ENCODE measurements at places on chromosomes 3 and 15.
A peak's percentile ranks its signal among the peaks of the same experiment; 100 is the strongest.

DNA sequence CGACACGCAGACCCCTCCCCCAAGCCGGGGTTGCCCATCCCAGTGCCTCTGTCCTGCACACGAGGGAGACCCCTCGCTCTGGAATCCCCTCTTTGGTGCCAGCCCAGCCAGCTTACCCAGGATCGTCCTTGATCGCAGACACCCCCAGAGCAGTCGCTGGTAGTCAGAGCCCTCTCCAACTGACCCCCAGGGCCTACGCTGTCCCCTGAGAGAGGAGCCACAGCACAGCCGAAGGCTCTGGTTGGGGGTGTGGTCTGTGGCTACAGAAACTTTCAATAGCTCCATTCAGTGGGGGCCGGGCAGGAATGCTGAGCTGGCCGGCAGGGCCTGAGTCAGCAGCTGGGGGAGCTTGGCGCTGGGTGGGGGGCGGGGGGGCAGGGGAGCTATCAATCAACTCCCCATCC, at the start of gene LCTL:
Gene LCTL, minus strand, starts transcription at position 258 of the 404 bp plus-strand sequence. CDS start 633 bp downstream, outside the sequence.
- no peak for DNase-seq

- no peak for DNase-seq
Measured at GRCh38 chr15:28967066-28967465, 81.3 kb downstream of the APBA2 start.

DNA sequence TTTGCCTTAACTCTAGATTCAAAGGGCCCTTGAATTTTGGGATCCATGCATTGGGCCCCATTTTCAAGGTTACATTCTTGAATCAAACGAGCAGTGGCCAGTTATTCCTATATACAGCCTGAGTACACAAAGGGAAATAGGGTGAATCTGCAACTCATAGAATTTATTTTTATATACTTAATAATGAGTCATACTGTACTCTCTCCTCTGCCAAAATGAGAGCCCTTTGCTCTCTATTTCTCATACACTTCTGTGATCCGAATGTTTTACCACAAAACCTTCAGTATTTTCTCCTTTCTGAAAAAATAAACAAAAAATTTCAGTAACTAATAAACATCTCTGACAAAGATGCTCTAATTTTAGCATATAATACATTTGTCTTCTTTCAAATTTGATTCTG, 116.7 kb downstream of the SERPINI1 start:
- no peak for DNase-seq

- DNase-seq = no peak
Measured at GRCh38 chr3:65829228-65829627, 209.5 kb downstream of the MAGI1 start.

- DNase-seq = no peak
Measured at GRCh38 chr3:34213478-34213877, 415.0 kb downstream of the PDCD6IP start.

DNA sequence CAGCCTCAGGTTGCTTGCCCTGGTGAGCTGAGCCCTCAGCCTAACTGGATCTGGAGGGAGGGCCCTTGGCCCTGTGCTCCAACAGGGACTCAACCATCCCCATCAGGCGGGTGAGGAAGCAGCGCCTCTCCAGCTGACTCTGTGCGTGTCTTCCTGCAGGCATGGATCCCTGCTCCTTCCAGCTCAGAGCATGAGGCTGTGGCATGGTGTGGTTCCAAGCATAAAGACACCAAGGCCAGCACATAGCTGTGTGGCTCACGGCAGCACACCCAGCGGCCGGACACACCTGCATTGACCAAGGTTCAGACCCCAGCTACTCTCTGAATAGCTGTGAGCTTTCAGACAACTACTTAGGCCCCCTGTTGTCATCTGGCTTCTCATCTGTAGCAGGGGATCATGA, 131.0 kb upstream of the PLXNA1 start:
- no peak for DNase-seq

DNA sequence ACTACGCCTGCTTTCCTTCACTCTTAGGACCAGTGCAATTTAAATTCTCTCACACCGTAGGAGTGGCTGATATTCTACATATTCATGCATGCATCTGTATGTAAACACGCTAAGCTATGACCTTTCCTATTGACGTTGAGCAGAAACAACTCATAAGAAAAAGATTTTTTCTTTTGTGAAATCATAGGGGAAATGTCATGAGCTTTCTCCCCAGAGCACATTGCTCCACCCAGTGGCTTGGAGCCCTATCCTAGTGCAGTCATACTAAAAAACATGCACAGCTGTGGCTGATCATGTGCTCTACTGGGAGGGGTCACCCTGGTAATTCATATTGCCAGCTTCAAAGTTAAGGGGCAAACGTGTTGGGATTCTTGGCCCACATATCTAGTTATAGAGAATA, 1.8 kb upstream of the MESD start:
- DNase-seq = peak; percentile 46

GRCh38 chr3:138691351-138691750, 82.8 kb downstream of the FAIM start:
- no peak for DNase-seq

- no peak for DNase-seq
Measured at GRCh38 chr3:102255736-102256135, 179.1 kb upstream of the ZPLD1 start.

DNA sequence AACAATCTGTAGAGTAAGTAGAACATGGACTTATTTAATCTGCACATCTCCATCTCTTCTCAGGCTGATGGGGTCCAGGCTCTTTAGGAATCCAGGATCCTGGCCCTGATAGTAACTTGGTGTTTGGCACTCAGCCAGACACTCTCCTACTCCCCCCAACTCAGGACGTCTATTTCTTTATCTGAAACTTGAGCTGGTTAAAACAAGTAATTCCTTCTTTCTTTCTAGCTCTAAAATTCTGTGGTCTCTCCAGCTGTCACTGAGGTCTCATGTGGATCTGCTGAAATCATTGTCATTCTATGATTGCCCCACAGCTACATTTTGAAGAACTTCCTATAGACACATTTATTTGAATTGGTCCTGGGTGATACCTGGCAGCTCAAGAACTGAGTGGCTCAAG, 59.0 kb downstream of the TP63 start:
- no peak for DNase-seq

- no peak for DNase-seq
Measured at GRCh38 chr15:41150279-41150678, 34.2 kb upstream of the INO80 start.

- no peak for DNase-seq
Measured at GRCh38 chr15:81747482-81747881, 298.3 kb downstream of the MEX3B start.

GRCh38 chr3:57331078-57331610, 38.7 kb upstream of the ASB14 start:
- DNase-seq = no peak

DNA sequence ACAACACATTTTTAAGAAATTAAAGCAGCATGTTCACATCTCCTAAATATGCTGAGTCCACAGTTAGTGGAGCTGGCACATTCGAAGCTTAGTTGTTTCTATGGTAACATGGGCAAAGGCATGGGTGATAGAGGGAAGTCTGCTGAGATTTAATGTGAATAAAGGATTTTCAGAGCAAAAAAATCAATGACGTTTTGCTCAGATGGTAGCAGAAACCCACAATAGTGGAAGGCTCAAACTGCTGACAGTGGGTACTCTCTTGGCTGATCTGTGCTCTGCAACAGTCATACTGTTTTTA, 795.1 kb upstream of the ARPP21 start:
- DNase-seq = peak; percentile 8

GRCh38 chr3:11393401-11393800, 121.2 kb downstream of the ATG7 start:
- DNase-seq = no peak

DNA sequence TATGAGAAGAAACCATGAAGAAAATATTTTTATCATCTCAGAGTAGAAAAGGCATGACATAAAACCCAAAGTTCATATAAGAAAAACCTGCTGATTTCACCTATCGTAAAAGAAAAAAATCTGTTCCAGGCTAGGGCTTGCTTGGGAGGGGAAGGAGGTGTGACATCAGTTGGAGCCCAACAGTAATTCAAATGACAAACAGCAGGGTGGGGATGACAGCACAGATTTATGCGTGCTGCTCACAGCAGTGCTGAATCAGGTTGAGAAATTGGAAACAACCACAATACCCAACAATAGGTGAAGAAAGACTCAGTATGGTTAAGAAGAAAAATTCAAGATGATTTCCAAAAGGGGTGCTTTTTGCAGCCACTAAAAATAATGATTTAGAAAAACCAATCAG, 172.4 kb downstream of the PDE8A start:
- no peak for DNase-seq

GRCh38 chr15:64351265-64351664, 4.7 kb downstream of the CSNK1G1 start:
- no peak for DNase-seq

DNA sequence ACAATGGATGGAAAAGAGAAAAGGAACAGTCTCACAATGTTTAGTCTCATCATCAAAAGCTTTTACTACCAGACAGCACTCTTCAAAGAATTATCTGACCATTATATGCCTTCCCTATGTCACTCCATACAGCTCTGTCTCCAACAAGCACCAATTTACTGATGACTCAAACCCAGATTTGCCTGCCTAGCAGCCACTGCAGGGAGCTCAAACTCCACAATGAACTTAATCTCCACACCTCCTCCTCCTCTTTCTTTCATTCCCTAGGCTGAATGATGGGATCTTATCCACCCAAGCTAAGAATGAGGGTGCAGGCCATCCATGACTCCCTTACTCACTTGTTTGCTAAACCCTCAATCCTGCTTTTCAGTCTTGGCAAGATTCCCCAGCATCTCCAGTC, 45.5 kb downstream of the NBEAL2 start:
- no peak for DNase-seq

- no peak for DNase-seq
Measured at GRCh38 chr3:104032283-104032682, 1334.4 kb upstream of the ALCAM start.

DNA sequence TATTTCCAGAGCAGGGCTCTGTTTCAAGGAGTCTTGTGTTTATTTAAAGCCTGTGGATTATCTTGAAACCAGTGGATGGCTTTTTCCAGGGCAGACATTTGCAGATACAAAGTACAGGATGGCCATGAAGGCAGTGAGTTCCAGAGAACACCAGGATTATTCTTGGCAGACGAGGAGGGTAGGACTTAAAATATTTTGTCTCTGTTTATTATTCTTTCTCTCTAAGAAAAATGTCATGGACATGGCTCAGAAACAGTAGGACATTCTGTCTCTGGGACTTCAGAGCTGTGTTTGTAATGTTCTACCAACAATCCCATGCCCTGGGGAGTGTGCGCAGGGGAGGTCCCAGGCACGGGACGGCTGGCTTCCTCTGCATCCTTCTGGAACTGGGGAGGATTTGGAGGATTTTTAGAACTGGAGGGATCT, 125.9 kb downstream of the ATP10A start:
- DNase-seq = no peak

DNA sequence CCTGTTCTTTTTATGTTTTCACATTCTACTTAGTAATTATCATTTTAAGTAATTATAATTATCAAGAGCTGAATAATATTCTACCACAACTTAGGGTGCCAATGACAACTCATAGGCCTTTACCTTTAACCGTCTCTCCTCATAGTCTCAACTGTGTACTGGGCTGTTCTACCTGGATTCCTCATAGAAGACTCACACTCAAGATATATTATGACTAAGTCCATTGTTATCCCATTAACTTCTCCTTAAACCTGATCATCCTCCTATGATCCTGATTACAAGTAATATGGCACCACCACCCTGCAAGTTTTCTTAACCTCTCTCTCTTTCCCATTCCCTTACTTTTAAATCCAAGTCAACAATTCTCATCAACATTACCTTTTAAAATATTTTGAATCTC, 285.9 kb upstream of the VEPH1 start:
- no peak for DNase-seq

GRCh38 chr3:175640958-175641357, 781.8 kb downstream of the NAALADL2 start:
- no peak for DNase-seq

DNA sequence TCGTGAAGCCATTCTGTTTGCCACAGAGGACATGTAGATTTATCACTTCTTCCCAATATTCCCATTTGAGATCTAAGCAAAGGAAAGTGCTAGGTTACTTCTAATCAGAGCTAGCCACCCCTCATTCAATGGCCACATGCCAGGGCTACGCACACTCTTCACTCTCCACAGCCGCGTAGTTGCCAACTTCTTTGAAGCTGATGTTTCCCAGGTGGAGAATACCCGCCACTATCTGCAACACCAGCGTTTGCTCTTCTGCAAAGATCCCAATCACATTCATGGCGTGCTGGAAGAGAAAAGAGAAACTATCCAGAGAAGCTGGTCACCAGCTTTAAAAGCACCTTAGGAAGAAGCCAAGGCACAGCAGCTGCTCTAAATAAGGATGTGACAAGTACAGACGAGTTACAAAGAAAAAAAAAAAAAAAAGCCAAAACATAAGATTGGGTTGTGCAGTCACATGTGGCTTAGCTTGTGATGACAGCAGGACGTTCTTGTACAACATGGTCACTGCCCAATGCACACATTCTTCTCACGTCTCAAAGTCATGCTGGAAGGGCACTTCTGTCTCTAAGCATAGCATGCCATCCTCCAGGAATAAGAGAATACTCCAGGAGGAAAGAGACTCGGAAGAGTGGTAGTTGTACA, 16.4 kb downstream of the LDHAL6B start:
- no peak for DNase-seq

GRCh38 chr3:11600501-11601282, 43.0 kb downstream of the VGLL4 start:
- DNase-seq = peak; percentile 89

DNA sequence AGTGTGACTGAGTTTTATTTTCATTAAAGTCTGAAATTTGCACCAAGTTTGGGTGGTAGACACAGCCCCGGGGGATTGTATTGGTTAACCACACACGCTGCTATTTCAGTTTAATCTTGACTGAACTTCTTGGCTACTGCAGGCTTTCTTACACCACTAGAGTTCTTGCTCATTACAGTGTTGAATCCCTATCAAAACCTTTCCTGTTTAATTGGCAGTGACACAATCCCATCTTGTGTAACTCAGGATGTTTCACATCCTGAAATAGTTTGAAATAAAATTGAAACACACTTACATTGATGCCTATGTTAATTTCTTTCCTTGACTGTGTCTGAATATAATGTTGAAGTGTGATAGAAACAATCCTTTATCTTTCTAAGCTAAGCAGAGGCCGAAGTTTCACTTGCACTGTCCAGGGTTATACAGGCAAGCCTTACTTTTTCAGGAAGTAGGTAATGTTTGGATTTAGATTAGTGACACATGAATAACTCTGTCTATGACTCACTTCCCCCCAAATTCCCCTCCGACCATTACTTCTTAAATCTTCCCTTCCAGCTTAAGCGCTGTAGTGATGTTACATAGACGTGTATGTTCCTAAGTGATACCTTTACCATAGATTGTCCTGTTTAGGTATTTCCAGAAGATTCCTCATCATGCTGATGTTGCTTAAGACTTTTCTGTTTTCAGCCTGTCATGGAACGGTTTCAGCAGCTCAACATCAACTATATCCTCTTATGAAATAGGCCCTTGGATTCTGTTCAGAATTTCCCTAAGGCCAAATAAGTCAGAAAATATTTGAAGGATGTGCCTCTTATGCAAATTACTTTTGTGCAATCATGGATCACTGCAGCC, 16.8 kb downstream of the ATG7 start:
- peak; percentile 24 for DNase-seq

All from skin of body (tissue), 3 donors.